ENCODE measurements at places on chromosomes 16 and 17.

DNA sequence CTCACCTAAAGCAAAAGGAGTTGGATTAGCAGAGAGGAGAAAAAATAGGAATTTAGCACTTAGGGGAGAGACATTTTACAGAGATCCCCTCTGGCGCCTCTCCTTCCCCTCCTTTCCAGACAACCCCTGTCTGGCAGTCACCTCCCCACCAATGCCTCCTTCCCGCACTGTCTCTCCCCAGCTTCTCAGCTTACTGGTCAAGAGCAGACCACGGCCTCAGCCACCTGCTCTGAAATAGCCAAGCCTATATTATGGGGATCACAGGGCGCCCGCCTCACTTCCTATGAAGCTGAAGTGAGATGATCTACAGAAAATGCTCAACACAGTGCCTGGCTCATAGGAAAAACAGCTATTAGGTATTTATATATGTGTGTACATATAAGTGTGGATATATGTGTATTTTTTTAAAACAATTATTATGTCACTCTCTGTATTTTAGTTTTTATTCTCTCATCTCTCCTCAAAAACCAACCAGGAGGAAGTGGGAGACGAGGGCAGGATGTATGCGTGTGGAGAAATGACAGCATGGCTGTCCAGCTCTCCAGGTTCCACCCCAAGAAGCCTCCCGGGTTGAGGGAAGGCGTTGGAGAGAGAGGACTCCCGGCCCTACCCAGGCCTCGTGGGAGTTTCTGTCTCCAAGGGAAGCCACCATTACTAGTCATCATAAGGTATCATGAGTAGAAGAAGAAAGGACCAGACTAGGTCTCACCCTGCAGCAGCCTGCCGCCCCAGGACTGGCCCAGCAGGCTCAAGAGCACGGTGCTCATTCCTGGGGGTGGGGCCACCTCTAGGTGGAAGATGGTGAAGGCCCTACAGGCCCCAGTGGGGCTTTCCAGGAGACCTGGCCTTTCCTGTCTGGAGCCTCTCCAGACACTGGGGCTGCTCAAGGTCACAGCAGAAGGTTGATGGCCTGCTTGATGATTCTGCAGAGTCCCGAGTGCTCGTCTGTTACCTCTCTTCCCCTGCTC is 27.2 kb downstream of the MAP3K14 start:
- no peak for DNase-seq

GRCh38 chr17:81068411-81069134 is 33.6 kb downstream of the BAIAP2 start:
- no peak for DNase-seq

DNA sequence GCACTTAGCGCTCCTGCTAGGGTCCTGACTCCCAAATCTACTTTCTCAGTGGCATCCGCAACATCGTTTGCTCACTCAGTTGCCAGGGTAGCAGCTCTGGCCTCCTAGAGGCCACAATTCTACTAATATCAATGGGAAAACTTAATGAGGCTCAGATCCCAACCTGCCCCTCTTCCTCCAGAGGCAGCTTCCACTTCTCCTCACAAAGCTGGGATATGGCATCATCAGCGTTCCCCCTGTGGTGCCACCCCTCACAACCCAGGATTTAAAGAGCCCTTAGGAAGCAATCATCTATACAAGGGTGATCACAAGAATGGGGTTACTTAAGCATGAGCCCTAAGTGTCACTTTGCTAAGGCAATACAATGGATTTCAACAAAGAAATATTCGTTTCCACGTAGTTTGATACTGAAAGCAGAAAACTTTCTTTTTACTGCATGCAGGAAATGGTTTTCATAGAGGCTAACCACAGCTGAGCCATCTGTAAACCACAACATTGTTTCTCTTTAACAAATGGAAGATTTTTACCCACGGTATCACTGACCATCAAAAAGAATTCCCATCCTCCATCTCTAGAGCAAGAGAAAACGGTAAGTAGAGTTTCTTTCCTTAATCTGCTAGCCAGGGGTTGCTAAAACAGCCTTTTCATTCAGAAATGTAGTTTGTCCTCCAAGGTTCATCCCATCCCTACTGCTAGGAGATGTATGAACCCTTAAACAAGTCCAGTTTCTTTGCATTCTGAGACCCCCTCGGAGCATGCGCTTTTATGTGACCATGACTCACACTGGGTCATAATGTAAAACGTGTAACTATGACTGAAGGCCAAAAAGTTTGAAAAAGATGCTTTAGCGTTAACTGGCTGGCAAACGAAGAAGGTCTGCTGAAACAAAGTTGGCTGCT is 68.3 kb upstream of the BCAR1 start:
- no peak for DNase-seq

- no peak for DNase-seq
These were observed 472.7 kb downstream of the KCNJ2 start for GRCh38 chr17:70642059-70642458.

DNA sequence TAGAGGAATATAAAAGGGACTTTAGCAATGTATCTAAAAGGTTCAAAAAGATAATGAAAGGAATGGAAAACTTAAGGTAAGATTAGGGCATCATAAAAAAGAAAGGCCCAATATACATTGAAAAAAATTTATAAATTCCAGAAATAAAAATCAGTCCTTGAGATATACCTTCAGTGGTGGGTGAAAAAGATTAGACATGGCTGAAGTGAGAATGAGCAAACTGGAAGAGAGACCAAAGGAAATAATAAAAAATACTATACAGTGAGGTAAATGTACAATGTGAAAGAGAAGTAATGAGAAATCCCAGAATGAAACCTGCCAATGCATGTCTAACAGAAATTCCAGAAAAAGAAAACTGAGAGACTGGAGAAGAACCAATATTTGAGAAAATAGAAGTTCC is 42.9 kb upstream of the PMFBP1 start:
- DNase-seq = no peak

- no peak for DNase-seq
These were observed 188.8 kb downstream of the PRKCA start for GRCh38 chr17:66491213-66491612.

DNA sequence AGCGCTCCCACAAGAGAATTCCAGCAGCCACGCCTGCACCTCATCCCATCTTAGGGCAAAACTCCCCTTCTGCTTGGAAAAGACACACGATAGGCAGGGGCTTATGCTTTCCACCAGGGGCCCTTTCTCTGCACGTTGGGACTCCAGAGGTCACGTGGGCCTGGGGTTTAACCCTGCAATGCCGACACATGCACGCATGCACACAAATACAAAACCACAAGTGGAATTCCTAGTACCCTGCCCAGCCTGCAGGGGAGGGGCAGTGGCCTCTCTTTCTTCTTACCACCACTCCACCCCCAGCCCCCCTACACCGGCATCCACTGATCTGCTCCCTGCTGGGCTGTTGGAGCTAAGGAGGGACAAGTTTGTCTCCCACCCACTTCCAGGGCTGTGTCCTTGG is 16.8 kb upstream of the CCDC182 start:
- DNase-seq = no peak

- no peak for DNase-seq
These were observed 59.0 kb upstream of the RPH3AL start for GRCh38 chr17:411421-412120.

DNA sequence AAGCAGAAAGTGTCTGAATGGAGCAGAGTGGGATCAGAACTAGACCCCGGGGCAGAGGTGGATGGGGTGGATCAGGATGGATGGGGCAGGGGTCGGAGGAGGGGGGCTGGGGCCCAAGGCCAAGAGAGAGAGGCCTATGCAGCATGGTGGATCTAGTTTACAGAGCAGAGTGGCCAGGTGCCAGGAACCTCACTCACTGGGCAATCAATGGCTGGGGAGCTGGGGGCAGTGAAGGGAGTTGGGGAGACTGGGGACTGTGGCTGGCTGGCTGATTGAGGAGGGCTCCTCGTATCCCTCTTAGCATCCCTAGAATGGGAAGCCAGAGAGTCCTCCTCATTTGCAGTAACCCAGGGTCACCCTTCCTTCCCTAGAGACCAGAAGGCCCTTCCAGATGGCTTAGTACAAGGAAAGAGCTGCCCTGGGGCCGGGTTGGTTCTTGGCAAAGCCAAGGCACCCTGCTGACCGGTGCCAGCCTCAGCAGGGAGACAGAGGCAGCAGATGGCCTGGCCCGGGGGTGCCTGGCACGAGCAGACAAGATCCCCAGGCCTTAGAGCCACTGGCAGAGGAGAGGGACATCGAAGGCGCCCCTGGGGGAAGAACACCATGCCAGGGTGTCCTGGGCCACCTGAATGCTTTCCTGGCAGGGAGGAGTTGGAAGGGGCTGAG is 36.8 kb downstream of the SRCIN1 start:
- no peak for DNase-seq

GRCh38 chr17:82241926-82242697 is 13.3 kb downstream of the SLC16A3 start:
- DNase-seq = no peak

GRCh38 chr17:77462090-77462489 is 321.3 kb downstream of the SEC14L1 start:
- no peak for DNase-seq

DNA sequence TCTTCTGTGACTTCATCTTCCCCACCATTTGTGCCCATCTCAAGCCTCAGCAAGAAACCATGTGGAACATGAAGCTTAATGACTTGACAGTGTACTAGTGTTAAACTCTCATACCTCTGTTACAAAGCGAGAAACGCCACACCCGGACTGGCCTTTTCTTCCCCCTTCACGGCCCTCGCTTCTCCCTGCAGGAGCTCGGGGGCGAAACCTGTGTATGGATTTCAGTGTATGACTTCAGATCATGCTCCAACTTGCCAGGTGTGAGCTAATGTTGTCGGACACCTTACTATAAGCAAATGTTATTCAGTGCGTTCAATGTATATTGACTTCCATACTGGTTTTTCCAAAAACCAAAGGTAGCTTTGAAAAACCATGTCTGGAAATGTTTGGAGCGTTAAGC is 20.1 kb upstream of the SLC5A11 start:
- DNase-seq = no peak

GRCh38 chr16:22727285-22728166 is 86.4 kb upstream of the HS3ST2 start:
- DNase-seq = no peak

- DNase-seq = no peak
These were observed 48.6 kb downstream of the PRKCA start for GRCh38 chr17:66351033-66351432.

DNA sequence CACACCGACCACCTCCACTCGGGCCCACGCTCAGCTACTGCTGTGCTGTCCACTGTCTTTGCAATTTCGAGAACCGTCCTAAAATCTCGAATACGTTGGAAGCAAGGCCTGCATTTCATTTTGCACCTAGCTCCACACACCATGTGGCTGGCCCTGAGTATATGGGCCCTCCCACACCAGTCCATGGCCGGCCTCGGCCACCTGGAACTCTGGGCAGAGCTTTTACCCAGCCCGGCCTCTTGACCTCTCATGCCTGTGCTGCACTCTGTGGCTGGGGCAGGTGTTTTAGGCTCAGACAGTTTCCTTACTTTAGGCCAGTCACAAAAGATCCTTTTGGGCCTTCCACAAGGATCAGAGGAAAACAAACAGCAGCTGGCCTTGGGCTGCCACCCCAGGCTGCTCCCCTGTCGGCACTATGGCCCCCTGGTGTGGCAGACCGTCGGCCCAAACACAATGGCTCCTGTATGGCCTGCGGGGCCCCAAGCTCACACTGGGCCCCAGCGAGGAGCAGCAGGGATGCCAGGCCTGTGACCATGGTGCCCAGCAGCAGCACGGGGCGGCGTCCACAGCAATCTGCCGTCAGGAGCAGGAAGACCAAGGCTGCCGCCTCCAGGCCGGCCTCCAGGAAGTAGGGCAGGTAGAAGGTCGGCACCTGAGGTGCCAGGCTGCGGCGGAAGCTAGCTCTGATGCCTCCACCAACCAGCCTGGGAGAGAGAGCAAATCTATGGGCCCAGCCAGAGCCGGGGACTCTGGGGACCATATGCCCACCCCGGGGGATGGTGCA is 2.5 kb downstream of the SLC22A31 start:
- no peak for DNase-seq

DNA sequence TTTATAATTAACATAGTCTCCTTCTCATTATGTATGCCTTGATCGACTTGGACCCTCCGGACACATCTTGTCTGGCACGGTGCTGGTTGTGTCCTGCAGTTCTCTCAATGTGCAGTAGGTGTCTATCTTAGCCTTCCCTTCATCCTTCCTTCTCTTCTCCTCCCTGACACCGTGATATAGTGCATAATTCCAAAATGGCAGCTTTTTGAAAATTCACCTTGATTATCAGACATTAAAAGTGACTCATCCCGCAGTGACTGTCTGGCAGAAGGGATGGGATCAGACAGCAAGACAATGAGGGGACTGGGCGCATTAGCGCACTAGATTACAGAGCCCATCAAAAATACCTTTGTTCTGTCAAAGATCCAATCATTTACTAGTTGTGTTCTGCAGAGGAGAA is 70.0 kb upstream of the PMFBP1 start:
- DNase-seq = peak; percentile 29

GRCh38 chr17:38602956-38603785 is 2.6 kb downstream of the SRCIN1 start:
- DNase-seq = no peak

- DNase-seq = no peak
These were observed 92.2 kb downstream of the TUBD1 start for GRCh38 chr17:59800530-59800942.

DNA sequence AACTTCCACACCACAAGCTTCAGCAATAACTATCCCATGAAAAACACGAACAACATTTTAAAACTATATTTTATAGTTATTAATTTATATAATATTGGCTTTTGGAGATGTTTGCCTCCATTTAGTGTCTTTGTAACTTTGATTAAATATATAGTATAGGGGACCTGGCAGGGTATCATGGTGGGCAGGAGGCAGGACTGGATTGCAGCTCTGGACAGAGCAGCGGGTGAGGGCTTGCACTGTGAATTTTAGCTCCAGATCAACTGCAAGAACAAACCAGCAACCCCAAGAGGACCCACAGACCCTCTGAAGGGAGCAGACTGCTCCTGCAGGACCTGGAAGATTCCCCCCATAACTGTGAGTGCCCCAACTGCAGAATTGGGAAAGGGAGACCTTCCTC is 777.9 kb downstream of the KCNJ2 start:
- no peak for DNase-seq

DNA sequence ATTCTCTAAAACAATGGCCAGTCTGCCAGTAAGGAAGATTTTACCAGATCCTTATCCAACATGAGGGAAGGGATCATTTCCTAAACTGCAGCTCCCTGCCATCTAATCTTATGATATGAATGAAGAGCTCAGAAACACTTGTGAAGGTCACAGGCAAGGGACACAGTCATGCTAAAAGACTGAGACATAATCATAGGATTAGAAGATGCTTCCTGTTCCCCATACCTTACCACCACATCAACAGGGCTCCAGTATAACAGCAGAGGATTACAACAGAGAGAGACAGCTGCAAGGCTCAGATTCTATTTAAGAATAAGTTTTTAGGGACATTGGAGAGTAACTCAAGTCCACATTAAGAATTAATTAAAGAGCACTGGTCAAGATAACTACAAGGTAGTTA is 93.3 kb downstream of the BRIP1 start:
- DNase-seq = no peak

Measured in iPS-NIHi11 (cell line).